Osteoblast (primary cell): ENCODE measurements at places on chromosomes 13 and 19.
A peak's percentile ranks its signal among the peaks of the same experiment; 100 is the strongest.

DNA sequence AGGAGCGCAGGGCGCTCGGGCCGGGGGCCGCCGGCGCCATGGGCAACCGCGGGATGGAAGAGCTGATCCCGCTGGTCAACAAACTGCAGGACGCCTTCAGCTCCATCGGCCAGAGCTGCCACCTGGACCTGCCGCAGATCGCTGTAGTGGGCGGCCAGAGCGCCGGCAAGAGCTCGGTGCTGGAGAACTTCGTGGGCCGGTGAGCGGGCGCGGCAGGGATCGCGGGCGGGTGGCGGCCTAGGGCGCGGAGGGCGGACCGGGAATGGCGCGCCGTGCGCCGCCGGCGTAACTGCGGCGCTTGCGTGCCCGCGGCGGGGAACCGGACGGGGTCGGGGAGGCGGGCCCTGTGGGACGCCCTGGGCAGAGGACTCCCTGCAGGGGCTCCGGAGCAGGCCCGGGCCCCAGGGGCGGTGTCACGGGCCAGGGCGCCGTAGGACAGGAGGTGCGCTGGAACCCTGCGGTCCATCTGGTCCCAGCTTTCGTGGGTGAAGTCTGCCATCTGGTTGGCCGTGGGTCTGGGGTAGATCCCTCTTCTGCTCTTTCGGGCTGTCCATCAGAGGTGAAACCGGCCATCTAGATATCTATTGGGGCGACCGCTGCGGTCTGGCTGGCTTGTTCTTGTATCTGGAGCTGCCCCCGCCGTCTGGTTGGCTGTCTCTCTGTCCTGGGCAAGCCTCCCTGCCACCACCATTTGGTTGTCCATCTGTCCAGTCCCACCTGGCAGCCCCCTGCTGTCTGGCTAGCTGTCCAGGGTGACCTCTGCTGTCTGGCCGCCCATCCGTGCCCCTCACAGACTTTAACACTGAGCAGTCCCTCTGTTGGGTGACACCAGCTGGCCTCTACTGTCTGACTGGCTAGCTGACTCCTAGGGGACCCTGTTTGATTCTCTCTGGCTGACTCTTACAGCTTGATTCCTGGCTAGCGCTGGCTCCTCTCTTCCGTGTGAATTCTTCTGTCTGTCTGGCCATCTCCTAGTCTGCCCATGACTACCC is 622 bp downstream of the DNM2 start:
- peak; percentile 89 for DNase-seq

DNA sequence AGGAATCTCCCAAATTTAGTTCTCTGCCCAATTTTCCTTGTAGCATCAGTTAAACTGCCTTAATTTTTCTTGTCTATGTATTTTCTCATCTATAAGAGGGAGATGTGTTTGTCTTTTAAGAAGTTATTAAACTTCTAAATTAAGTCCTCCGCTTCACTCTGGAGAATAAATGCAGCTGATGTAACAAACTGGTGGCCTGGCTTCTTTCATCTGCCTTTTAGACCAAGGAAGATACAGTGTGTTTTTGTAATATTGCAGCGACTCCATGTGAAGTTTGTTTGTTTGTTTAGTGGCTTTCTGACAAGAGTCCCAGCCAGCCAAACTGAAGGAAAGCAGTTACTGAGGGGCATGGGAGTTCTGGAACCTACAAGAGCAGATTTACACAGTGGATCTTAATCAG is 56.4 kb downstream of the KLF12 start:
- no peak for DNase-seq

DNA sequence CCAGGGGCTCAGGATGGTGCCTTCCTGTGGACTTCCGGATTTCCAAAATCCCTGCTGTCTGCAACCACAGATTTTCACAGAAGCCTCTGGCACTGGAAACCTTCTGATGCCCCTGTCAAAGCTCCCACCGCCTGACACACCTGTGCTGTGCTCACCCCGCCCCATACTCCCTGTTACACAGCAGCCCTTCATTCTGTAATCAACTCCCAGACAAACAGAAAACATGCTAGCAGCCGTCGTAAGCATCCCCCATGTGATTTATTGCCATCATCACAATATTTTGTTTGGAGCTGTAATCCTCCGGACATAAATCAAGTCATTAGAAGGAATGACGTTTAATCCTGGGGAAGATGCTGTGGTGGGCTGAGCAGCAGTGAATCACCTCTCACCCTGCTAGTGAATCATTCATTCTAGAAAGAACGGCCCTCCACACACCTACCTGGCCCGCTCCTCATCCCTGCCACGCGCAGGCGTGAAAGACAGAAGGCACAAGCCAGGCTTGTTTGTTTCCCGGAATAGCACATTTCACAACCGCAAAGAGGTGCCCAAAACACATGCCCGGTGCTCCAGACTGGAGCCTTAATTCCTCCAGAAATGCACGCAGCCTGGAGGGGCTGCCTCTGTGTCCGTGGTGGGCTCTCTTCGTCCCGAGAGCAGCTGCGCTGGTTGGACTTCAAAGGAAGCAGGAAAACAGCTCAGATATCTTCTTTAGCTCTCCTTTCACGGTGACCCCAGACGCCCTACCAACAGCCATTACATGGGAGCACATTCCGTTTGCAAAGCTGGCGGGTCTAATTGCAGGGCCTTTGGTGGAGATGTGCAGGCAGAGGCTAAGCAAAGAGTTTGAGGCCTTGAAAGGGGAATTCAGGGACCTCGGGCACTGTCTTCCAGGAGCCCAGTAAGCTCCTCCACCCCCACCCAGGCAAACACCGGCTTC is 41.3 kb upstream of the KCTD15 start:
- DNase-seq = peak; percentile 51

- DNase-seq = no peak
These were observed 151.2 kb downstream of the DIAPH3 start for GRCh38 chr13:60012488-60012887.

DNA sequence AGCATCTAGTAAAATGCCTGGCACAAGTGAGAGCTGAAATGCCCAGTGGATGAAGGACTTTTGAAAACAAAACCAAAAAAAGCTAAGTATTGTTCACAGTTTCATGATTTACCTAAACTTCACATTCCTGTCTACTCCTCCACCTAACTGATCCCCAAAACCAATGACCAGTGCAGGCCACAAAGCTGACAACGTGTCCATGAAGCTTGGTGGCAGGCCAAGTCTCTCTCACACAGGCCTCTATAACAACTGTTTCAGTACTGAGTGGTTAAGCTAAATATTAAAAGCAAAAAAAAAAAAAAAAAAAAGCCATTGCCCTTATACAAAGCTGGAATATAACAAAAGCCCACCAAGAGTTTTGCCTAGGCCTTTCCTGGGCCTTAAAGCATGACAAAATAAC is 36.4 kb downstream of the STK24 start:
- DNase-seq = no peak

DNA sequence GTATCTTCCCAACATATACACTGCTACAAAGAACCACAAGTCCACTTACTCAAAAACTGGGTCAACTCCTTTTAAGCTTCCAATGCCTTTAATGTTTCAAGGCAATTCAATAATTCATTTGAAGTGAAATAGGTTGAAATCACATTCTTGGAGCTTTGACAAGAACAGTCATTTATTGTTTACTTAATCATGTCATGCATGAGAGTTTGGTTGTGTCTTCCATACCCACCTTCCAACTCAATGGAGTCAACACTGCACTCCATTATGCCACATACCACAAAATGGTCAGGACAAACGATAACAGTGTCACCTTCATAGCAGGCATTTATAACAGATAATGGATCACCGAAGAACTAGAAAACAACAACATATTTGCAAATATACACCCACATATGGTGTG is 506.3 kb downstream of the UQCRFS1 start:
- no peak for DNase-seq

GRCh38 chr13:106503730-106504453 is 31.6 kb downstream of the EFNB2 start:
- peak; percentile 72 for DNase-seq

DNA sequence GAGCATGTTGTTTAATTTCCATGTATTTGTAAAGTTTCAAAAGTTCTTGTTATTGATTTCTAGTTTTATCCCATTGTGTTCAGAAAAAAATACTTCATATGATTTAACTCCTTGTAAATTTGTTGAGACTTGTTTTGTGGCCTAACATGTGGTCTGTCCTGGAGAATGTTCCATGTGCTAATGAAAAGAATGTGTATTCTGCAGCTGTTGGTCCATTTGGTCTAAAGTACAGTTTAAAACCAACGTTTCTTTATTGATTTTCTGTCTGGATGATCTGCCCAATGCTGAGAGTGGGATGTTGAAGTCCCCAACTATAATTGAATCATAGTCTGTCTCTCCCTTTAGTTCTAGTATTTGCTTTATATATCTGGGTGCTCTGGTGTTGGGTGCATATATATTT is 34.9 kb upstream of the TPP2 start:
- DNase-seq = no peak

DNA sequence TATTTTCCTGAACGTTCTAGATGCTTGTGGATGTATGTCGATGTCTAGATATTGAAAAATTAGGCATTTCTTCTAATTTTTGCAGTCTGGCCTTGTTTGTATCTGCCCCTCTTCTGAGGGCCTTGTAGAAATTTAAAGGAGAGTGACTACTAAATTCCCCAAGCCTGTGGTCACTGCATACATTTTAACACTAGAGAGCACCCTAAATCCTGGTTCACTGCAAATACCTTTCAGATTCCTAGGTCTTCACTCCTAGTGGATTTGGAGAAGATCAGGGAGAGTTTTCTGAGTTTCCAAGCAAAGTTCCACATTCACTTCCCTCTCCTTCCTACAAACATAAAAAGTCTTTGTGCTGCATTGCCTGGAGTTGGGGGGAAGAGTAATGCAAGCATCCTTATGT is 1272.5 kb downstream of the OLFM4 start:
- DNase-seq = no peak

- DNase-seq = peak; percentile 85
These were observed 204.0 kb upstream of the GPR12 start for GRCh38 chr13:26964278-26965250.

- no peak for DNase-seq
These were observed 46.8 kb downstream of the TEX26 start for GRCh38 chr13:30978981-30979956.

DNA sequence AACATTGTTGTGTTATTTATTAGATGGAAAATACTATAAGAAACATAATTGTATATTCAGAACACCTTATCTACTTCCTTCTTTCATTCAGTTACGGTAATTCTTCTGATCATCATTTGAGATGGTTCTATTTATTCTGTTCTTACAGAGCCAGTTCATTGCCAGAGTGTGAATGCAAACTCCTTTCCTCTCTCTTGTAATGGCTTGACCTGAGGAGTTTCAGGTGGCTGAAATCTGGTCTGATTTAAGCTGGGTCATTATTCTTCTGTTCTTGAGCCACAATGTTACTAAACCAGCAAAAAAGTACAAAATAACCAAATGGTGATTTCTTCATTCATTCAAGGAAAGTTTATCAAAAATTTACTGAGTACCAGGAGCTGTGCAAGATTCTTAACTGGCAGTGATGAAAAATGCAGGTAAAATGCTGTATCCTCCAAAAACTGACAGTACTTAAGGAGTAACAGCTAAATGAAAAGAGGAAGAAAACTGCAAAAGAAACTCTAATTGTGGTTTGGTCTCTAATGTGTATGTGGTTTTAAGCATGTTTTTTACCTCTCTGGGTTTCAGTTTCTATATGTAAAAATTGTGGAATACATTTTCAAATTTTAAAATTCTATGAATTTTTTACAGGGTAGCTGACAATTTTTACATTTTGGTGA is 182.4 kb upstream of the UFM1 start:
- DNase-seq = no peak

DNA sequence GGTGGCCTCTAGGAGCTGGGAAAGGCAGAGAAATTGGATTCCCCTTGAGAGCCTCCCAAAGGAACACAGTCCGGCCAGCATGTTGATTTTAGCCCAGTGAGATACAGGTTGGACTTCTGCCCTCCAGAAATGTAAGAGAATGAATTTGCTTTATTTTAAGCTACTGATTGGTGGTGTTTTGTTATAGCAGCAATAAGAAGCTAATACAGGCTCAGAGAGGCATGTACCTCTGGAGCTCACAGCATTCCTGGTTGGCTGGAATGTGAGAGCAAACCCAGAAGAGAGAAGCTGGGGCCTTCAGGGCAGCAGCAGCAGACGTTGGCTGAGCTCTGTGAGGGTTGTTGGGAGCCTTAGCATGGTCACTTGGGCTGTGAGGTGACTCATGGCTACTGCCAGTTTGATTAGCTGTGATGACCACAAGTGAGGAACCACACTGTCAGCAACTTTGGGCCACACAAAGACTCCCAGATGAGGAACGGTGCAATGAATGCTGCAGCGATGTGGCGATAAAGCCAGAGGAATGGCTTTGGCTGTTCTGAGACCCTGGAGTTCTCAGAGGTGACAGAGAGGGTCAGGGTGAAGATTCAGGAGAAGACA is 80.1 kb downstream of the CYSLTR2 start:
- DNase-seq = no peak

GRCh38 chr13:77207943-77208342 is 119.0 kb downstream of the MYCBP2 start:
- DNase-seq = peak; percentile 36

GRCh38 chr13:43388282-43389034 is 365.1 kb downstream of the DNAJC15 start:
- DNase-seq = no peak

- no peak for DNase-seq
These were observed 5.1 kb downstream of the DACH1 start for GRCh38 chr13:71861769-71862458.
